ENCODE measurements at places on chromosomes 4 and X.

GRCh38 chrX:39904816-39905537 is 192.8 kb downstream of the BCOR start:
- DNase-seq: no peak

- DNase-seq: no peak
Observed at GRCh38 chrX:5823903-5824302, 404.8 kb downstream of the NLGN4X start.

DNA sequence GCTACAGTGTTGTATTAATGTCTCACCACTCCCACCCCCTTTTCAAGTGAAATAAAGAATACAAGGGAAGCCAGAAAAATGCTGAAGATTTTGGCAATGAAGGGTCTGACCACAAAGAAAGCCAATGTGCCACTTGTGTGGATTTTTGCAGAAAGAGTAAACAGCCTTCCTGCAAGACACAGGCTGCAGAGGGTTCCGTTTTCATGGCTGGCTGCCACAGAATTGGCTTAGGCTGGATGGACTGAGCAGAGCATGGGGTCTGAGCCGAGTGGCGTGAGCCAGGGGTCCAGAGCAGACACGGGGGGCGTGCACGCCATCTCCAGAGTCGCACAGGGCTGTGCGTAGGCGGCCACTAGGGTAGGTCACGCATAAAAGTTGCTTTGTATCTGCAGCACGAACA is 69.2 kb downstream of the MTNR1A start:
- no peak for DNase-seq

DNA sequence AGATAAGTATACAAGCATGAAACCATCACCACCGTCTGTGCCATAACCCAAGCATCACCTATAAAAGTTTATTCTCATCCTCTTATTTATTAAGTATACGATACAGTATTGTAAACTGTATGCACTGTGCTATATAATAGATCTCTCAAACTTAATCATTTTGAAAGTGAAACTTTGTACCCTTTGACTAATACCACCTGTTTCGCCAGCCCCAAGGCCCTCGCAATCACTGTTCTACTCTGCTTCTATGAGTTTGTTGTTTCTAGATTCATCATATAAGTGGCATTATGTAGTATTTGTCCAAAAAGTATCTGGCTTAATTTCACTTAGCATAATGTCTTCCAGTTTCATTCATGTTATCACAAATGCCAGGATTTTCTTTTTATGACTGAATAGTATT is 72.1 kb upstream of the DOCK11 start:
- no peak for DNase-seq

GRCh38 chr4:175824076-175824475 is 12.0 kb upstream of the GPM6A start:
- no peak for DNase-seq

DNA sequence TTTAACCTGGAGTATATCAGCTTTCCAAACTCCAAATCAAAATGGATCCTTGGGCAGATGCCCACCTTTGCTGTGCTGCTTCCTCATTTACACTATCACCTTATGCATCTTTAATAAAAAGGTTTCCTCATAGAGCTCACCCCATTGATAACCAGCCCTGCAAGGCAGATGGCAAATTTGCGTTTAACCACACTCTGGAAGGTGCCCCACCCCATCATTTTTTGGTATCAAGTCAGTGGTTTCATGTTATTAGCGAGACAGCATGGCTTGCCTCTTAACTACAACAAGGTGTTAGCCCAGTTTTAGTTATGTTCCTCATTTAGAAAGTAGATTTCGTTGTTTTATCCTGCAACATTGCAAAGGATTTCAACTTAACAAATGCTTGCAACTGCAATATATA is 214.0 kb upstream of the WDFY3 start:
- DNase-seq: no peak

DNA sequence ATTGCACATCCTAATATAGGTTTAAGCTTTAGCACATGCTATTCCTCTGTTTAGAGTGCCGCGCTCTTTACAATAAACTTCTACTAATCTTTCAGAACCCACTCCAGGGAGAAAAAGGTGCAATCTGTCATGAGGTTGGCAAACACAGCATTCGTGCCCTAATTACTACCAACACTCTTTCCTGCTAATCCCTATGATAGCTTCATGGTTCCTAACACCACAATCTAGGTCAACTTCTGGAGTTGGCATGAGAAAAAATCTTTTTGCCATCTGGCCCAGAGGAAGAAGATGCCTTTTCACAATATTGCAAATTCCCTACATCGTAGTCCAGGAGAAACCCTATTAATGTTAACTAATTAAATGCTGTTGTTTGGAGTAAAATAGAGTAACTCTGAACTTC is 39.6 kb downstream of the TMA16 start:
- DNase-seq: no peak

DNA sequence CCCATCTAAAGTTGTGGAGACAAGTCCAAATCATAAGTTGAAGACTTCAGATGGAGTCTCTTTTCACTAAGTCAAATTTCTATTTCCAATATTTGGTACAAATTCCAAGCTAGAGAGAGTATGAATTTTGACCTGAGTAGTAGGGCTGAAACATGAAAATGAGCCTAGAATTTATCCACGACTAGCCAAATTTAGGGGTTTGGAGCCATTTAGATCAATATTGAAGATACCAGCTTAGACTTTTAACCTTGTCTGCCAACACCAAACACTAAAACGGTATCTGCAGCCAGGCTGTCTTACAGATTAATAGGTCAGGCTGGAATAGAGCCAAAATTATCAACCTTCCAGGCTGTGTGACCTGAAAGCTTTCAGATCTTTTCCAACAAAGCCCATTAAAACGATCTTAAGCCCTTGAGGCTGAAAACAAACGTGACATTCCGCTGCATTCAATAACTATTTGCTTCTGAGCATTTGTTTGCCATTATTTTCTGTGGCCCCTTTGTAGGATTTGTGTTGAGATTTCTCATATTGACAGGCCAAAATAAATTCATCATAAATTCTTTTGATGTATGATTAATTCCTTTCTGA is 268.7 kb upstream of the DKK2 start:
- DNase-seq: no peak
